ENCODE measurements at places on chromosomes 2 and 18.

DNA sequence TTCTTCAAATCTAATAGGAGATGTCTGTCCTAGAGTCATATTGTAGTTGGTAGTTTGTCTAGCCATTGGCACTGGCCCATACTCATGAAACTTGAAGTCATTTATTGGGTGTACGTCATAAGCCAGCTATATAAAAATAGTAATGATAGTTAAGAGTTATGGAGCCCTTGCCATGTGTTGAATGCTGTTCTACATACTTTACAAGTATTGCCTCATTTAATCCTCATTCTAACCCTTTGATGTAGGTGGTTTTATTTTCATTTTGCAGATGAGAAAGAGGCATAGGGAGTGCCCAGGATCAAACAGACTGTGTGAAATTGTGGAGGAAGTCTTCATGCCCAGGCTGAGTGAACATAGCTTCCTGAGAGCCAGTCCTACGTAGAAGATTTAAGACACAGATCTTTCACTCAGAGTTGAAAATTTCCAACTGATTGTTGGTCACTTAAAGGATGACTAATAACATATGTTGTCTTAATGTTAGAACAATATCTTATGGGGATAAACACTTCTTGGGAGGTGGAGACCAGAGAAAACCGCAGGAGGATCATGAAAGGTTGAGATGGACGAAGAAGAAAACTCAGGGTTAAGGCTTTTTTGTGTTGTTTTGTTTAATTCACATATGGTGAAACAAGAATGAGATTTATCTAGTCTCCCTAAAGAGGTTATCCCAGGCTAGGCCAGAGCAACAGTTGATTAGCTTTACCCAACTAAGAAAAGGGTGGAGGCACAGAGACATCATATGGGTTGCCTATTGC lies 156.0 kb downstream of the CERS6 start:
- DNase-seq: no peak

DNA sequence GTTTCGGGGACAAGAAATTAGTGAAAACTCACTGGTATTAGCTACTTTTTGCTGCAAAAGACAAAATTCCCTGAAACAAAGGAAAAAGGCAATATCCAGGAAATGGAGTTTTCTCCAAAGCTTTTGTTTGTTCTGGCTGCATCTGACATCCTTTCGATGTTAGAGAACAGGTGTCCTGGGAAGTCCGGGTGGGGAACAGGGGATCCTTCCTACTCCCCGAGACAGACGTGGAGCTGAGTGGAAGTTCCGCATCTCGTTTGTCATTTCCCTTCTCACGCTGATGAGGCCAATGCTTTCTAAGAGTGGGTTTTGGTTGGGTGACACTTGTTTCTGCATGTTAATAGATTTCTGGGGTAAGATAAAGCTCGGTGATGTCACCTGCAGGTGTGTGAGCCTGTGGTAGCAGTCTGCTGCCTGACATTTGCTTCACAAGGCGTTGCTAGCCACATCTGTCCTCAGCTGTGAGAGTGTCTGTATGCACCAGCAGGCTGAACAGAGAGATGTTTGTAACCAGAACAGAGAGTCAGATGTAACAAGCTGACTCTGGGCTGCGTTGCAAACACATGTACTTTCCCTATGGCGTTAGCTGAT lies 125.9 kb downstream of the ACOXL start:
- DNase-seq: no peak

DNA sequence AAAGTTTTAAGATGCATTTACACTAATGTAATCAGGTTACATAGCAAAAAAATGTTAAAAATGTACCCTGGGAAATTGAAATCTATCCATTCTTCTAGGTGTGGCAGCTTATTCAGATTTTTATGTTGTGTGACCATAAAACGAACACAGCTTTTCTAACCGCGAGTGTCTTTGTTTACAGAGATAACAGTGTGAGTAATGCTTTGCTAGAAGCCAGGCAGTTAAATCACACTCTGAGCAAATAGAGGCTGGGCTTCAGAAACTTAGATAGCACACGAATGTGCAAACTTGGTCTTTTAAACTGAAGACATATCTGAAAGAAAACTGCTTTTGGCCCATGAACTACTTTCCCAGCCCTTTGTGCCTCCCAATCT lies 116.1 kb downstream of the SPTBN1 start:
- no peak for DNase-seq

DNA sequence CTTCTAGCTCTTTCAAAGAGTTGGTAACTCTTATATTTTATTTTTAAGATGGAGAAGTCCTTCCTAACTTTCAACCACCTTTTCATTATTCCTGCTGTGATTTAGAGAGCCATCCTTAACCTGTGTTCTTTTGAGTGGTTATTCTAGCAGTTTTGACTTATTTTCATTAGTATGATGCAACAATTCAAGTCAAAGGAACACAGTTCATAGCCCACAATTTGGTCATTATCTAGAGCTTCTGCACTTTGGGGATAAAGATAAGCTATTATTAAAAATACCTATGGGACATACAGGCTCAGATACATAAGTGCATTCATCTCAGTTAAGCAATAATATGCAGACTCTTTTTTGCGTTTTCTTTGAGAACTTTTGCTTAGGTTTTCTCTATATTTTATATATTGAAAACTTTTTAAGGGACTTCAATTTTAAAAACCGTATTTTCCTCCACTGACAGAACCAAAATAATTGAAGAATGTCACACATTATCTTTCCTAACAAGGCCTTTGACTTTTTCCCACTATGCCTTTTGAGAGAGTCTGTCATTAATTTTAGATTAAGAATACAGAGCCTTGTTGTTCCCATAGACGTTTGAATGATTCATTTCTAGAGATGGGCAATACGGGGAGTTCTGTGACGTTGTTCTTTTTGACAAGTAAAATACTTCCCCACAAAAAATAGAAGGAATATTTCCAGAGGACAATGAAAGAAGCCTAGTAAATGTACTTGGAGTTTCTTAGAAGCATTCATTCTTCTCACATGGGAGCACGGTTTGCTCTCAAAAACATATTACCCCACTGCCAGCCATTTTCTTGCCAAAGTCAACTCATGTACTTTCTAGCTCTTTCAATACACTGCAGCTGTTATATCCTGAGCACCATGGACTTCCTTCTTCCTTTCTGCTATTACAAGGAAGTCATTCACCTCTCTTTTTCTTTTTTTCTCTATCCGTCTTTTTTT lies 42.9 kb upstream of the RASGRP3 start:
- no peak for DNase-seq

GRCh38 chr2:32925283-32925815 lies 21.4 kb upstream of the LTBP1 start:
- no peak for DNase-seq

DNA sequence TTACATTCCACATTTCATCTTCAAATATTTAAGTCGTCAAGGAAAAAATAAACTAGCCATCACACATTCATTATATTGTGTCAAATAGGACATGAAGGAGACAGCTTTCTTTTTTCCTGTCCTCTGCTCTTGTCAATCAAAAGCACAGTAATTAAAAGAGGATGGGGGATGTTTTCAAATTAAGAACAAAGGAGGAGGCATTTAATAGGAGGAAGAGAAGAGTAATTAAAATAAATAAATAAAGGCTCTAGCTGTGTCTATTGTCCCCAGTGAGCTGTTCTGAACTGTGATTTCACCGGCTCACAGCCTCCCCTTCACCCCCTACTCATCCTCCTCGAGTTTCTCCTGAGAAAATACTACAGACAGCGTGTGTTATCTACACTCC lies 1377.1 kb upstream of the PIK3C3 start:
- DNase-seq: no peak

DNA sequence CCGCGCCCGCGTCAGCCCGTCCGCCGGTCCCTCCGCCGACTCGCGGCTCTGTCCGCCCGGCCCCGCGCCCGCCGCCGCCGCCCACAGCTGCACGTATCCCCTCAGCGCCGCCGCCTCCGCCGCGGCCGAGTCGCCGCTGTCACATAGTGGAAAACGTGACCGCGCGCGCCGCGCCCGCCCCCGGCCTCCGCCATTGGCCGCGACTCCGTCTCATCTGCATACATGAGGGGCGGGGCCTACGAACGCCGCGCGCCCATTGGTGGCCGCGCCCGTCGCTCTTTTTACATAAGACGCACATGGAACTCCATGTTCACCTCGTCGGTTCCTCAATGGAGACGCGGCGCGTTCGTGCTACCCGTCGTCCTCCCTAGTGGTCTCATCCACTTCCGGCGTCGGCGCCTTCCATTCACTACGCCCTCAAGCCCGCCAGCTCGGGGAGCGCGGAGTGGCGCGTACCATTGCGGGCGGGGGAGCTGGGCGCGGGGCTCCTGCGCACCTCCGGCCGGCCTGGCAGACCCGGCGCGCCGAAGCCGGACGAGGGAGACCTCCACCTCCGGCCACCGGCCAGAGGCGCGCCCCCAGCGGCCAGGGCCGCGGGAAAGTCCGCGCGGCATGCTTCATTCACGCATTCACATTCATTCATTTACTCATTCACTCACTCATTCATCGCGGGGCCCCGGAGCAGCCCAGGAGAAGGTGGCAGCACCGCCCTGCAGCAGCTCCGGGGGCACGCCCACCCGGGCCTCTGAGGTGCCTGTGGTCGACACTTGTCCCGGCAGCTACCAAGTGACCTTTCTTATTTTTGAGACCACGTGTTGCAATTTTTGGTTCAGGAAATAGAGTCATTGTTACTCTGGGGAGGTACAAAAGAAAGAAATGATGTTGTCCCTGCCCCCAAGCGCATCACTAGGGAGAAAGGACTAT lies 502 bp upstream of the PER2 start:
- DNase-seq: peak; percentile 100

DNA sequence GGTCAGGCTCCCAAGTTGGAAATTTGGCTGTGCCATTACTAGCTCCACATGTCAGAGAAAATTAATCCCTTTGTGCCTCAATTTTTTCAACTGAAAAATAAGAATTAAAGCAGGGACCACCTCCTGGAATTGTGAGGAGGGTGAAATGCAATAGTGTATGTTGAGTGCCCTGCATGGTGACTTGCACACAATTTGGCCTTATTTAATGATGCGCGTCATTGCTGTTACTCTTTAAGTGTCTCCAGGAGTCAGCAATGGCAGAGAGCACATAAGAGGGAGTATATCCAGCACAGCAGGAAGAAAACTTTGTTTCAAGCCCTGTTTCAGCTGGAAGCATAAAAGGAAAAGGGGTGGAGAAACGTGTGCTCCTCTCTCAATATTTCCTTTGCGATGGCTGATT lies 215.8 kb downstream of the ALK start:
- no peak for DNase-seq

- DNase-seq: no peak
These were observed 164.1 kb upstream of the RASGRP3 start for GRCh38 chr2:33312355-33312754.

GRCh38 chr2:215680605-215681598 lies 245.0 kb upstream of the FN1 start:
- DNase-seq: no peak

DNA sequence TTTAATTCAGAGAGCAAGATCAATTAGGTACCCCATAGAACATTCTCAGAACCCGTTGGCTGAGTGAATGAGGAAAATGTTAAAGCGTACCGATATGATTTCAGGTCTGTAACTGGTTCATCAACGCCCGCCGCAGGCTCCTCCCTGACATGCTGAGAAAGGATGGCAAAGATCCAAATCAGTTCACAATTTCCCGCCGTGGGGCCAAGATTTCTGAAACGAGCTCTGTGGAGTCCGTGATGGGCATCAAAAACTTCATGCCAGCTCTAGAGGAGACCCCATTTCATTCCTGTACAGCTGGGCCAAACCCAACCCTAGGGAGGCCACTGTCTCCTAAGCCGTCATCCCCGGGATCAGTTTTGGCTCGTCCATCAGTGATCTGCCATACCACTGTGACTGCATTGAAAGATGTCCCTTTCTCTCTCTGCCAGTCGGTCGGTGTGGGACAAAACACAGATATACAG lies 7.3 kb downstream of the TGIF1 start:
- DNase-seq: no peak

GRCh38 chr18:2223849-2224248 lies 347.5 kb downstream of the METTL4 start:
- DNase-seq: no peak

GRCh38 chr2:70936979-70937811 lies 1.5 kb downstream of the ATP6V1B1 start:
- DNase-seq: no peak

- DNase-seq: no peak
These were observed 12.1 kb downstream of the NEURL3 start for GRCh38 chr2:96493072-96493471.
